Spleen (tissue), 13 donors: ENCODE measurements at places on chromosomes 7 and 10. TPM values are rescaled to one million over a fixed set of nuclear protein-coding genes. Genes with fewer than 3 reads are reported as not detected.

DNA sequence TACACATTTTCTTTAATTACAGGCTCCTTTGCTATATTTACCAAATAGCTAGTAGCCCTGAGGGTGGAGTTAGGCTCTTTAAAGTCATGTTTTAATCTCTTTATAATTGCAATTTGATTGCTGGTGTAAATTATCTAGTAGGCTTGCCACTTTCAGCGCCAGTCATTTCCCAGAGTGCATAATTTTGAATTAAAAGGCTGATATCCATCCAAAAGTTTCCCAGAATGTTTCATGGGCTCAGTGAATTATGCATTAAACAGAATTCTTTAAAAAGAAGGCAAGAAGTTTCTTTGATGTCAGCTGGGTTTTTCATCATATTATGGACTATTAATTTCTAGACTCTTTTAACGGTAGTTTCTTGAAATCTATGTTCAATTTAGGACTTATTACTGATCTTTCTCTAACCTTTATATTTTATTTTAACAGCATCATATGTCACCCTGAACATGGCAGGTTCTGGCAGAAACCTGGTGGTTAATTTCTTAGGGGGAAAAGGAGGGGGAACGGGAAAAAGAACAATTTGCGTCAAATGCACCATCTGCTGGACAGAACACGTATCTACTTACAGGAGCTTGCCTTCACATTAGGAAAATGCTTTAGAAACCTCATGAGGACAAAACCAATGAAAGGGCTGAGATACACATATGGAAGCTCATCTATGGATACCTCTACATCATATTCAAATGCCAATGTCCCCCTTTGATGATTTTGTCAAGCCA is 171.1 kb downstream of the GRM3 start:
- DNase-seq: no peak

DNA sequence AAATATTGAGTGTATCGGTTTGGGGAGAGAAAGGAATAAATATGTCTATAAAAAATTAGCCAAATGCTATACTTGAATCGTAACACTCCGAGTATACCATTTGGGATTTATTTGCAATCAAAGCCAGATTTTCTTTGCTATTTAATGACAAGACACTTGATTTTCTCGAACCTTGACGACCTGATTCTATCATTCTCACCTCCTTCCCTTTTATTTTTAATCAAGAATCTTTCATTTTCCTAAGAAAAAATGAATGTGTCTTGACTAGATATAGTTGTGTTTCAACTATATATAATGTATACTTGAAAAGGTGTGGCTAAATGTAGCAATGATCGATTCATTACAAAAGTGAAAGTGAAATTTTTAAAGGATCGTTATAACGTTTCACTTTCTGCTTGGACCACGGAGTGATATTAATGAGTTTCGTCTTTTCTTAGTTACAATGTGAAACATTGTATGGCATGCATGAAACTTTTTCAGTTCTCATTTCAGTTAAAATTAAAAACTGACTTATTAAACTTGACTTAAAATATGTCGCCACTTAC is 562 bp downstream of the NUB1 start:
- DNase-seq: no peak

DNA sequence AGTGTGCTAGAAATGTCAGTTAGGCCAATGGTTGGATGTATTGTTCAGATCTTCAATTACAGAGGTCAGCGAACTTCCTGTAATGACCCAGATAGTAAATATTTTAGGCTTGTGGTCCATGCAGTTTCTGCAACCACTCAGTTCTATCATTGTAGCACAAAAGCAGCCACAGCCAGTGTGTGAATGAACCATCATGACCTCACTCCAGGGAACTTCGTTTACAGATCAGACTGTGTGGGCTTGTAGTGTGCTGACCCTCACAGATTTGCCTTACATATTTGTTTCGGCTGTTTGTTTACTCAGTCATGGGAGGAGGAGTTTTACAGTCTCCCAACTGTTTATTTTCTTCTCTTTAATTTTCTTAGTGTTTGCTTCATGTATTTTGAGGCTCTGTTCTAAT is 55.4 kb downstream of the LANCL2 start:
- DNase-seq: no peak

- no peak for DNase-seq
These were observed 347.1 kb downstream of the FGFR2 start for GRCh38 chr10:121250995-121251764.

- no peak for DNase-seq
These were observed 2.8 kb downstream of the AKR1C4 start for GRCh38 chr10:5199398-5199797.

The WASHC2A gene
- 39.5 TPM for total RNA-seq

The PIK3AP1 gene
- 215 TPM for total RNA-seq

The MYPN gene
- 0.94 TPM for total RNA-seq
